ENCODE measurements at places on chromosomes 11 and 22.

DNA sequence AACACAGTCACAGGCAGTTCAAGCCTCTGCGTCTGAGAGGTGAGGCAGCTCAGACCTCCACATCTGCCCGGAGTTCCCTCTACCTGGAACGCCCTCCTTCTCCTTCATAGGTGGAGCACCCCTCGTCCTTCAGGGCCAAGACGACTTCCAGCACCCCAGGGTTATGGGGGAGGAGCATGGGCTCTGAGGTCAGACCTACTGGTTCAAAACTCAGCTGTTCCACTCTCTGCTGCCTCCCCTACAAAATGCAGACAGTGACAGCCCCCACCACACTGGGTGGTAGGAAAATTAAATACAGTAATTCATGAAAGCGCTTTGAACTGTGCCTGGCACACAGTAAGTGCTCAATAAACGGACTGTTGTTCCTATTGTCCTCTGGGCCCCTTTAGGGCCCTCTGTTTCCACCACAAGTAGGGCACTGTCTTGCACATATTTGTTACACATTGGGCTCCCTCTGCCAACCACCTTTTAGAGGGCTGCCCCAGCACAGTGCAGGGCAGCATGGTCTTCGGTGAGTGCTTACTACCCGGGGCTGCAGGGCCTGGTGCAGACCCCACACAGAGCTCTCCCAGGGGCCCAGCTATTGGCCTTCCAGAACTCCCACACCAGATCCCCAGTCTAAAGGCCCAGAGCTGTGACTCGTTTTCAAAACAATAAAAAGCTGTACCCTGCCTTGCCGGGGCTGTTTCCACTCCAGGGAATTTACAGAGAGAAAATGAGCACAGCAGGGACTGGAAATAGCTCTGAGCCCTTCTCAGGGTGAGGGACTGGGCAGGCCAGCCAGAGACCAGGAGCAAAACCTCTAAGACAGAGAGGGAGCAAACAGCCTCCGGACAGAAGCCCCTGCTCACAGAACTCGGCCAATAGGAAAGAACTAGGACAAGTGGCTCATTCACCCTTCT lies 2.5 kb downstream of the TMEM184B start:
- no peak for DNase-seq

GRCh38 chr11:79520086-79520485 lies 79.3 kb upstream of the TENM4 start:
- DNase-seq = peak; percentile 59

- DNase-seq = peak; percentile 11
These were observed 1.6 kb upstream of the HORMAD2 start for GRCh38 chr22:30078320-30079311.

- peak; percentile 54 for DNase-seq
These were observed 566 bp downstream of the INTS4 start for GRCh38 chr11:77993902-77994301.

DNA sequence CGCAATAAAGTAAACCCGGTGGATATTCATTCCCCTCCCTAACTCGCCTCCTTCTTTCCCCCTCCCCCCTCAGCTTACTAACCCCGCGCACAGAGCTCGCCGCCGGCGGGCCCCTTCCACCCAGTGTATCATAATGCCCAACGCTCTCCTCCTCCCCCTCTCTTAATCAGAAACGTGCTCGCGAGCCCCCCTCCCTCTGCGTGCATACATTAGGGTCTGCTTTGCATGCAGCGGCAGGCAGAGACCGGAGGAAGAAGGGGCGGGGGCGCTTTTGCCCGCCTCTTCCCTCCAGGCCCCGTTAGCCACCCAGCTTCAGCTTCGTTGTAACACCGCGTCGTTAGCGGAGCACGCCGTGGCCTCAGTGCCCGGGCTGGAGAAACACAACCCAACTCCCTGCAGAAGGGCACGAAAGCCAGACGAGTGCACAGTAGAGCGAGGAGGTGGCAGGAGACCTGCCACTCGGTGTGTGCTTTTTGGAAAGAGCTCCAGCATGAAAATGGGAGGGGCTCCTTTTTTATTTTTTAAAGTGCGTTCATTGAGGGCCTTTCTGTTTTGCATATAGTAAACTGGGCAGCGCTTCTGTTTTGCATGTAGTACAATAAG lies 901 bp upstream of the KMT2A start:
- peak; percentile 87 for DNase-seq

GRCh38 chr11:47057365-47057764 lies 119.3 kb downstream of the ARFGAP2 start:
- no peak for DNase-seq

- no peak for DNase-seq
These were observed 689.9 kb upstream of the CCDC90B start for GRCh38 chr11:83976086-83976485.

GRCh38 chr11:468036-468435 lies 18.0 kb downstream of the PTDSS2 start:
- DNase-seq = no peak

DNA sequence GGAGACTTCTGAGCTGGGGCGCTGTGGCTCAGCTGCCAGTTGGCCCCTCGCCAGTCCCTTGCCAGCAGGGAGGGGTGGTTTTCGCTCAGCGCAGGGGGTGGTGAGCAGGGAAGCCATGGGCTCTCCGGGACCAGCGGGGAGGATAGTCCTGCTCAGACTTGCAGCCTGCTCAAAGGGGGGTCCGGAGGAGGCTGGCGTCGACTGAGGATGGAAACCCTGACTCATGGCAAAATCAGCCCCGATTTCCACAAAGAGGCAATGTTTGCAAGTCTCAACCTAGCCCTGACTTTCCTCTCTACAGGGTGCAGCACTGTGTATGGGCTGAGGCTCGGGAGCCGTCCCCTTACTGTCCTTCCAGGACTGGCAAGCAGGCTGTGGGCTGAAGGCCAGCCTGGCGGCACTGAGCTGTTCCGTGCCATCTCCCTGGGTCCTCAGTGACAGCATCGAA lies 35.1 kb downstream of the FBLN1 start:
- no peak for DNase-seq

DNA sequence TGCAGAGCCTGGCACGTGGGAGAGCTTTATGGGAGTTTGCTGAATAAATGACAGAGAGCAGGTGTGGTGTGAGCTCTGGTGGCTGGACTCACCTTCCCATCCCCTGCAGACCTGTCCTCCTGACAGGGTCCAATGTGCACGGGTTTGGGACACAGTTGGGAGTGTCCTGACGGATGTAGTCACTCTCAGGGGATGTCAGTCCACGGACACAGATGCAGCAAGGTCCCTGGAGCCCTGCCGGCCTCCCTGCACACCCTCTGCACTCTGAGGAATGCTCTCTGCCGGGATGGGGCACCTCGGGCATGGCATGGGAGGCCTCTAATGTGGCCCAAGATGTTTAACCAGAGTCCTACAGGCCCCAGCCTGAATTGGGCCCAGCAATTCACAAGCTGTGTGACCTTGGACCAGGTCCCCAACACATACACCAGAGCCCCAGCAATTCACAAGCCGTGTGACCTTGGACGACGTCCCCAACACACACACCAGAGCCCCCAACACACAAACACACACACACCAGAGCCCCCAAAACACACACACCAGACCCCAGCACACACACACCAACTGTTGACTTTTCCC lies 30.0 kb upstream of the RFPL3 start:
- DNase-seq = no peak

DNA sequence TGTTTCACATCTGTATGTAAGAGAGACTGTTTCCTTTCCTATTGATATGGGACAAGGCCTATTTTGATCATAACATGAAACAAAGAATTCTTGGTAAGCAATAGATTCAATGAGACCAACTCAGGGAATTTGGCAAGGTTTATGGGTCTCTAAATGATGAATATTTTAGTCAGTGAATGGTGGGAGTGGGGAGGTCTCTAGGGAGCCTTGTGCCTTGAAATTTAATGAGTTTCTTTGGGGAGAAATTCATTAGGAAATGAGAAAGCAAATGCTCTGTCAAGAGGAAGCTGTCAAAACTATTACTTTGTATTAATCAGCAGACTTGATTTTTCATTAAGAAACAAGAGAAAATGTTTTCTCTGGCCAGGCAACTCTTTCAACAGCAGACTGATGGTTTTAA lies 921.7 kb upstream of the API5 start:
- no peak for DNase-seq

DNA sequence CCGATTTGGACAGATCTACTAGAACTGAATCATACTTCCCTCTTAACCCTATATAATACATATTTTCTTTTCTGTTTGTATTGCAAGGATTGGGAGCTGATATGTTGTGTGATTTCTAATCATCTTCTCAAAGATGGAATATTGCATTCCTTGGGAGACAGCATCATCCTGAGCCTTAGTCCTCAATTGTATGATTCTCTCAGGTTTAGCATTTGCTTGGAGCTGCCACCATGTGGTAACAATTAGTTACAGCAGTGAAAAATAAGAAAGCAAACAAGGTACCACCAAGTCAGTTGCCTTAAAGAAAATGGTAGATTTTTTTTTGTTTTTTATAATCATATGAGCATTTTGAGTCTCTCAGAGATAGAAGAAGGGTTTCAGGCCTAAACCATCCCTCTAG lies 11.9 kb downstream of the SNX19 start:
- peak; percentile 36 for DNase-seq

DNA sequence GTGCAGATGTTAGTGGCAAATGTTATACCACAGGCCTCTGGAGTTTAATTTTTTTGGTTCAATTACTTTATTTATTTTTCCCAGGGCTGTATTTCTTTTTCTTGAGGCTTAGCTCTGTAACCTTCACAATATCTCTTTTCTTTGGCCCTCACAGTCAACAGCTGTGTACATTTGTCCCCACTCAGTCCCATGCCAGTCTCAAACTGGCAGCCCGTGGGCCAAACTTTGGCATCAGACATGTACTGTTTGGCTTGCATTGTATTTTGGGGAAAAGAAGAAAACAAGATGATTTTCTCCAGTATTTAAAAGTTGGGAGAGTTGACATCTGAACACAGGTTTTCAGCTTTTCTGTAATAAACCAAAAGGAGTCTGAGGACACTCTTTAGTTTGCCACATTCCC lies 87.1 kb downstream of the PRR5L start:
- DNase-seq = no peak

- peak; percentile 53 for DNase-seq
These were observed 67.7 kb downstream of the CELSR1 start for GRCh38 chr22:46469711-46470110.

- no peak for DNase-seq
These were observed 606.1 kb upstream of the CADM1 start for GRCh38 chr11:116110356-116110755.

DNA sequence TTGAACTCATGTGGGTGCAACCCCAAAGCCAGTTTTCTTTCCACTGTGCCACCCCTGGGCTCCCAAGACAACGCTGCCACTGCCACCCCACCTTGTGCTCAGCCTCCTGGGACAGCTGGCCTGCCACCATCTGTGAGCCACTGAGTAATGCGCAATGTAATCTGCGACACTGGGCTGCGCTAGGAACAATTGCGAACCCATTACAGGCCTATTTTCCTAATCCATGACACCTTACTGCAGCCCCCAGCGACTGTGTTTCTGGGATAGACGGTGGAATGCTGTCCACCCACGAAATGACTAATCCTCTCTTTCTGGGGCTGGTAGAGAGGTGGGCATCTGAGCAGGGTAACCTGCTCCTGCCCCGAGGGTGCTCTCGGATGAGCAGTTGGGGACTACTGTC lies 22.2 kb downstream of the FLRT1 start:
- DNase-seq = no peak

GRCh38 chr11:63880403-63880790 lies 36.6 kb downstream of the RCOR2 start:
- no peak for DNase-seq

GRCh38 chr11:60056349-60056969 lies at the start of gene MS4A3:
Gene MS4A3 (plus strand): TSS chr11:60056665. CDS start chr11:60061161, 4,496 bp downstream.
- no peak for DNase-seq

DNA sequence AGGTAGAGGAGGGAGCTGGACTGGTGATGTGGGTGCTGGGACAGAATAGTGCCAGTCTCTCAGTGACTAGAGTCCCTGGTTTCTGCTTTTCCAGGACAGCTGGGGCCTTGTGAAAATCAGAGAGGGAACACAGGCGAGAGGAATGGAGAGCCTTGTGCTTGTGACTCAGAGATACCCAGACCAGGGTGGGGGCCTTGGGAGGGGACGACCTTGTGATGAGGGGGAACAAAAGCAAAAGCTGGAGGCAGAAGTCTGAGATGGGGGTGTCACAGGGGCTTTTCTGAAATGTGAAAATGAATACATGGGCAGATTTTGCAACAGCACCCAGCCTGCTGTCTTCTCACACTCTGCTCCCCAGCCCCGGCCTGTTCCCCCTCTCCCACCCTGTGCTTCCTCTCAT lies 3.4 kb upstream of the NR1H3 start:
- DNase-seq = no peak

- no peak for DNase-seq
These were observed 32.5 kb downstream of the LMO1 start for GRCh38 chr11:8230921-8231847.

DNA sequence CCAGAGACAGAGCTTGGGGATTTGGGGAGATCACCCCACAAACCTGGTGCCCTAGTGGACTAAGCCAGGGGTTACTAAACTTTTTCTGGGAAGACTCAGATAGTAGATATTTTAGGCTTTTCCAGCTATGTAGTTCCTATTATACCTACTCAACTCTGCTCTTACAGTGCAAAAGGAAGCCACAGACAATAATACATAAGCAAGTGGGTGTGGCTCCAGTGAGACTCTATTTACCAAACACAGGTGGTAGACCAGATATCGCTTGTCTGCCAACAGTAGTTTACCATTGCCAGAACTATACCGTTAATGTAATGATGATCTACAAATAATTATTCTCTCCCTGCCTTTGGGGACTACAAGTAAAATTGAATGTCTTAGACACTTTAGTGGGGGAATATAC lies 6.9 kb downstream of the LDHC start:
- DNase-seq = no peak

DNA sequence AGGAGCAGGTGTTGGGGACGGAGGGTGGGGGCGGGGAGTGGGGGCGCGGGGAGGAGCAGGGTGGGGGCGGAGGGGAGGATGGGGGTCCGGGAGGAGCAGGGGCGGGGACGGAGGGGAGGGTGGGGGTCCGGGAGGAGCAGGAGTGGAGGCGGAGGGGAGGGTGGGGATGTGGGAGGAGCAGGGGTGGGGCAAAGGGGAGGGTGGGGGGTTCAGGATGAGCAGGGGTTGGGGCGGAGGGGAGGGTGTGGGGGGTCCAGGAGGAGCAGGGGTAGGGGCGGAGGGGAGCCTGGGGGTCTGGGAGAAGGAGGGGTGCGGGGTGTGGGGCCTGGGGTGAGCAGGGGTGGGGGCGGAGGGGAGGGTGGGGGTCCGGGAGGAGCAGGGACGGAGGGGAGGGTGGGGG lies 17.1 kb downstream of the CRELD2 start:
- no peak for DNase-seq

GRCh38 chr22:39528080-39528661 lies 4.4 kb downstream of the RPS19BP1 start:
- DNase-seq = peak; percentile 83

DNA sequence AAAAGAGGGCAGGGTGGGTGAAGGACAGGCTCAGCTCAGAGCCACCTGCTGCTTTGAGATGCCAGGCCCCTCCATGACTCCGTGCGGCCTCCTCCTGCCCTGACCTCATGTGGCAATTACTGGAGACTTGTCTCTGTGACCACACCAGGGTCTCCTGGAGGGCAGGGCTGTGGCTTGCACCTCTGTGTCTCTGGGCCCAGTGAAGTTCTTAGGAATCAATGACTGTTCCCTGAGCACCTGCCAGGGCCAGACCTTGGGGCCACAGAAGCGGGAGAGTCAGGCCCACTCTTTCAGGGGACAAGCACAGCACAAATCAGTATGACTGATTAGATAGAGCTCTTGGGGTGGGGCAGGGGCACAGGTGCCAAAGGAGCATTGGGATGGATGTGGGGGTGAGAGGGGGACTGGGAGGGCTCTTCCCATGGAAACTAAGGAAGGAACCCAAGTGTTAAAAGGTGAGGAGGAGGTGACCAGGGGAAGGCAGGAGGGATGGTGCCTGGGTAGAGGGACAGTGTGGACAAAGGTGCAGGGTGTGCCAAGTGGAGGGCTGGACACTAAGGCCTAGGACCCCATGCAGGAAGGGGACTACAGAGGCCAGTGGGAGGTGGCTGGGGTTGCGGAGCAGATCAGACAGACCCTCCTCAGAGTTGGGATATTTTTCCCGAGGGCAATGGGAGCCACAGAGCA lies 77.3 kb upstream of the SHISAL1 start:
- DNase-seq = no peak

Measured in DMS53 (cell line).